CD8-positive, alpha-beta T cell (primary cell): ENCODE measurements at places on chromosomes 16 and 17. TPM values are rescaled to one million over a fixed set of nuclear protein-coding genes. Genes with fewer than 3 reads are reported as not detected.

ALOXE3 gene
- 0.11 TPM for total RNA-seq

TBC1D3H gene
- total RNA-seq: not detected

GPR139 gene
- not detected for total RNA-seq

DNA sequence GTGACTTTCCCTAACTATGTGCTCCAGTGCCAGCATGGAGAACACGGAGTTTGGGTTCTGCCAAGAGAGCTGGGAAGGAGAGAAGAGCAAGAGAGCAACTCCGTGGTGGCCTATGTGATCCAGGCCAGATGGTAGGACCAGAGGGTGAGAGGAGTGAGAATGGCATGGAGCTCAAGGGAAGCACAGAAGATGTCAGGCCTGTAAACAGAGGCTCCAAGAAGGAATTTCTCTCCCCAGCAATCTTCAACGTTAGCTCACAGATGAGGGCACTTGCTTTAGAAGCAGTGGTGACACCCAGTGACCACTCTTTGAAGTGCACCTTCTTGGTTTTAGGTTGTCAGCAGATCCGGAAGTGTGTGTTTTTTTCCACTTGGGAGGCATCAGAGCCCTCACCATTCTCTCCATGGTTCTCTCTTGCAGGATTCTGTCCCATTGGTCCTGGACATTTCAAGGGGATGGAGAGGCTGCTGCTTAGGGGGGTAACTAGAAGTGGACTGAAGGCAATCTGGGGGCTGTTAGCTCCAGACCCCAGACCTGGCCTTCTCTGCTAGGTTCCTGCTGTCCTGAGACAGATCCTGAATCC, 18.1 kb upstream of the TMEM98 start:
- DNase-seq: peak; percentile 39

- no peak for DNase-seq
These were observed 17.0 kb upstream of the RPRML start for GRCh38 chr17:46995841-46996571.

DNA sequence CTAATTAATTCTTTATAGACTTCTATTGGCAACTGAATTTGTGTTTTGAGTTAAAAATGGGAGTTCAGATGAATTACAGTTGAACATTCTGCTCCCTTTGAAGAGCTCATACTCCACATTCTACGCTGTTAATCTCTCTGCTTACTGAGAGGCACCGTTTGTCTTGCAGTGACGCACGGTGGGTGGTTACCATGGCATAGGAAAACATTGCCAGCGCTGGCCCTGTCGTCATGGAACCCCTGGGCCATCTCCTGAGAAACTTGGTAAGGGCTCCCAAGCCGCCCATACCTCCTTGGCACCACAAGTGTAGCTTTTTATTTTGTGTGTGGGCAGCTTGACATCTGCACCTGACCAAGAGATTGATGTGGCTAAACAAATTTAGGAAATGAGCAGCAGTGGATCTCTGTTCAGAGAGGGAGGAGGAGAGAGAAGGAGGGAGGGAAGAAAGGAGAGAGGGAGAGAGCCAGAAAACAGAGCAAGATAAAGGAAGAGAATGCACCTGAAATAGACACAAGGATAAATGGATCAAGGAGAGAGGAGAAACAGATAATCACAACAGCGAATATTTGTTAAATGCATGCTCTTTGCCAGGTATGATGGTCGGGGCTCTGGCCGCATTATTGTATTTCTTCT, 398.5 kb downstream of the HAPSTR1 start:
- no peak for DNase-seq

DNA sequence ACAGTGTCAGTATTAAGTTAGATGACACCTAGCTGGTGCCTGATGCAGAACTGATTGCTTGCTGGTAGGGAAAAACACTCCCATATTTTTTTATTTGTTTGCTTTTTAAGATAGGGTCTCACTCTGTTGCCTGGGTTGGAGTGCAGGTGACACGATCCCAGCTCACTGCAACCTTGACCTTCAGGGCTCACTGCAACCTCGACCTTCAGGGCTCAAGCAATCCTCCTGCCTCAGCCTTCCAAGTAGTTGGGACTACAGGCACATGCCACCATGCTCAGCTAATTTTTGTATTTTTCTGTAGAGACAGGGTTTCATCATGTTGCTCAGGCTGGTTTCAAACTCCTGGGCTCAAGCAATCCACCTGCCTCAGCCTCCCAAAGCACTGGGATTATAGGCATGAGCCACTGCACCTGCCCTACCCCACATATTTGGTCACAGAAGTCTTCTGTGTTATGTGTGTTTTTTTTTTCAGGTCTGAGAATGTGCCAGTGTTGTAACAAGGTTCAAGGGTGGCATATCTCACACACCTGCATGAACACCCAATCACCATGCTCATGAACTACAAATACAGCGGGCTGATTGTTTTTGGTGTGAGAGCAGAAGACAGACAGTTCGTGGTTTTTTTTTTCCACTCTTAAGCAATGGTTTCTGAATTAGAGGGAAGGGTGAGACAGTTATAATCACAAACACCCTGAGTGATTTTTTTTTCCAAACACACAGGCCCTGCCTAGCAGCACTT, 22.8 kb downstream of the SPAG9 start:
- DNase-seq: no peak
